NCI-H446 (cell line): ENCODE measurements at places on chromosomes 2 and 18.

DNA sequence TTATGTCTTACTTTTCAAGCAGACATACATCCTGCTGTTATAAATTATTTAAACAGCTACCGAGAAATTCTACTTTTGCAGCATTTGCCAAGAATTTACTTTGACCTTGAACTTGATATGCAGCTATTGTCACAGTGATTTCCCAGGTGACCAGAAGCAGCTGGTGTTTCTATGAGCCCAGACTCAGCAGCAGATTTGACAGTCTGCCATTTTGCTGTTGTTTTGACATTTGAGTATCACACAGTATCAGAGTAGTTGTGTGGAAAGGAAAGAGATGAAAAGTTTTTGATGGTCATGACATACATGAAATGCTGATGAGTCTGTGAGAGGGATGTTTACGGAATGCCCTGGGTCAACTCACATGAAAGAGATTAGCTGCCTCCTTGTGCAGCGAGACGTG is 6.6 kb upstream of the CCDC195 start:
- DNase-seq, result no peak

DNA sequence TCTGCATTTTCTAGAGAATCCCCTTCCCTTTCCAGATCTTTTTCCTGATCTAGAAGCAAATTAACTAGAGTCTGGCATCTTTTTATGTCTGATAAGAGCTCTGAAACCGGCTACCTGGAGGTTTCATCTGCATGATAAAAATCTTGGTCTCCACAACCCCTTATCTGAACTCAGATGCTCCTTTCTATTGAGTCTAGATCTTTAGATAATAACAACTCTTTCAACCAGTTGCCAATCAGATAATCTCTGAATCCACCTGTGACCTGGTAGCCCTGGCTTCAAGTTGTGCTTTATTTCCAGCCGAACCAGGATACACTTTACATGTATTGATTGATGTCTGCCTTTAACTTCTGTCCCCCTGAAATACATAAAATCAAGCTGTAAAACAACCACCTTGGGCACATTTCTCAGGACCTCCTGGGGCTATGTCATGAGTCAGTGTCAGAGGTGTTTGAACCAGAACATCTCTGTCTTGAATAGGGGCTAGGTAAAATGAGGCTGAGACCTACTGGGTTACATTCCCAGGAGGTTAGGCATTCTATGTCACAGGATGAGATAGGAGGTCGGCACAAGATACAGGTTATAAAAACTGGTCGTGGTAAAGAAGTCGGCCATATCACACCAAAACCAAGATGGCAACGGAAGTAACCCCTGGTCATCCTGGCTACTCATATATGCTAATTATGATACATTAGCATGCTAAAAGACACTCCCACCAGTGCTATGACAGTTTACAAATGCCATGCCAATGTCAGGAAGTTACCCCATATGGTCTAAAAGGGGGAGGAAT is 20.8 kb downstream of the RALBP1 start:
- no peak for DNase-seq

DNA sequence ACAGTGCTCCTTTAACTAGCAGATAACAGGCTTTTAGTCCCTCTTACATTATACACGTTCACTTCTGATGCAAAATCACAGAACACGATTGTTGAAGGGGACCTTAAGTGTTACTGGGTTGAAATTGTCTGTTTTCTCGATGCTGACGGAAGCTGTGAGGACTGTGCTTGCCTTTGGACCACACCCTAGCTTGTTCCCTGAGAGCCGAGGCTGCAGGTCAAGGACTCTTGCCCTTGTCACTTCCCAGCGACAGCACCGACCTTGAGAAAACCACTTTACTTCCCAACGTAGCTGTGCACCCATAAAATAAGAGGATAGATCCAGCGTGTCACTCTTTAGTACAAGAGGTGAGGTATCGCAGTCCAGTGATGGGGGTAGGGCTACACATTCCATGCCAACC is 701.0 kb downstream of the DCDC2C start:
- DNase-seq, result no peak

DNA sequence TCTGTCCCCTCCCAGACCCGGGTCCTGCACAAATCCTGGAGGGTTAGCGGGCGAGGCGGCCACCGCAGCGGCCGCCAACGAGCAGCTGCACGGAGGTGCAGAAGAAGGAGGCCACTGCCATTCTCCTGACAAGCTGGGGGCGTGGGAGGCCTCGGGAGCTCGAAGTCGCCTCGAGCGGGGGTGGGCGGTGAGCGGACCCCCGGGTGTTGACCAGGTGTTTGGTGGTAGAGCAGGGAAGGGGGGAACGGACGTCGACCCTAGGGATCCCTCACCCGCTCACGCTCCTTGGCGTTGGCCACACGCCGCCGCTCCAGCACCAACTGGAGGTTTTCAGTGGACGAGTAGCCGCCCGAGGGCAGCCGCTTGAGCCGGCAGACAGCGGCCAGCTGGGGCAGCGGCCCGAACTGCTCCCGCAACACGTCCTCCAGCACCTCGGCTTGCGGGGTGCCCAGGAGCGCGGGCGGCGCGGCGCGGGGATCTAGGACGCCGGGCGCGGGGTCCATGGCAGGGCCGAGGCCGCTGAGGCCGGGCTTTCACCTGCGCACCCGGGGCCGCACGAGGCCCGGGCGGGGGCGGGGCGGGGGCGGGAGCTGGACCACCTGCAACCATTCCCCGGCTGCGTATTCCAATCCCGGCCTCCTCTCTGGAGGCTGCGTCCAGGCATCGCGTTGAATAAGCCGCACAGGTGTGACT is at the start of gene FIGLA:
FIGLA (minus strand) TSS at position 508 of the 693 bp plus-strand sequence; CDS start at position 503, 5 bp downstream.
- DNase-seq, result no peak

GRCh38 chr2:88919087-88919738 is 227.7 kb downstream of the RPIA start:
- DNase-seq, result peak; percentile 1

DNA sequence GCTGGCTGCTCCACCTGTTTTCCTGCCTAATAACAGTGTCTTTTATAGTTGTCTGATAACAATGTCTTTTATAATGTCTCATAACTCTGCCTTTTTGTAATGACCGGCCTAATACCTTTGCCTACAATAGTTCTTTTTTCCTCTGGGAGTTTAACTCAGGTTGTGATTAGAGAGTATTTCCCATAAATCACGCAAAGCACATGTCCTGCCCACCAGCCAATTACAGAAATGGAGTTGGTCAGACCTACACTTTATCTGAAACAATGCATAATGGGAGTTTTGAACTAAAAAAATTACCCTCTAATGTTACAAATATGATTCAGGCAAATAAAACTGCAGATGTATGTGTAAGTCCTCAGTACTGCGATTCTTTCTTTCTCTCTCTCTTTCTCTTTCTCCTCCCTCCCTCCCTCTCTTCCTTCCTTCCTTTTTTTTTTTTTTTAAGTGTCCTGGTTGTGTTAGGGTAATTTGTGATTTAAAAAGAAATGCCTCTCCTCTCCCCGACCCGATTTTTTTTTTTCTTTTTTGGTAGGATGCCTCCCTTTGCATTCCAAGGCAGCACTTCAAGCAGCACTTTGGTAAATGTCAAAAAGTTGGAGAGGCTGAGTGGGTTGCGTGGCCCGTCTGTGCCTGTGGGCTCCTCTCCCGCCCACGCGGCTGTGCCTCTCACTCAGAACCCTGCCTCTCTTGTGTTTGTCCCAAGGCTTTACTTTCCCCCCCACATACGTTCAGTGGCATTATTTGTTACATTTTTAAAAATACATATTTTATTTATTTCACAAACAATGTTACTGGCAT is 147.3 kb downstream of the AGAP1 start:
- DNase-seq, result no peak

GRCh38 chr2:74714691-74715080 is 60.6 kb downstream of the SEMA4F start:
- DNase-seq, result peak; percentile 31

GRCh38 chr2:9071032-9071431 is 67.5 kb upstream of the MBOAT2 start:
- DNase-seq, result no peak

- DNase-seq, result no peak
These were observed 34.0 kb upstream of the IL37 start for GRCh38 chr2:112876971-112877361.

- peak; percentile 54 for DNase-seq
These were observed 894.5 kb upstream of the POU3F3 start for GRCh38 chr2:103959174-103960128.

DNA sequence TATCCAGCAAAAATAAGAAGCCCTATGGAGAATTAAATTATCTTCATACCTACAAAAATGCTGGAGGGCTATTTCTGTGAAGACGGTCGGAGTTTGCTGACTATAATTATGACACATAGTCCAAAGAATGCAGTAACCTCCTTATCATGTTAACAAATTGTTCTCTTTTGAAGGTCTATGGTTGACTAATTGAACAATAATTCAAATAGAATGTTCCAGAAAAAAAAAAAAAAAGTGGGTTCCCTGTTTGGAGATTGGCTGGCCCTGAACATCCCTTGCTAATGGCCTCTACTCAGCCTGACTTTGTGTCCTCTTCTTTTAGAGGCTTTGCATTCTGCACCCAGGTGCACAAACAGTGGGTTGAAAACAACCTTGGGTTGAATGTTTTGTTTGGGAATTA is 82.8 kb upstream of the CCBE1 start:
- DNase-seq, result no peak

DNA sequence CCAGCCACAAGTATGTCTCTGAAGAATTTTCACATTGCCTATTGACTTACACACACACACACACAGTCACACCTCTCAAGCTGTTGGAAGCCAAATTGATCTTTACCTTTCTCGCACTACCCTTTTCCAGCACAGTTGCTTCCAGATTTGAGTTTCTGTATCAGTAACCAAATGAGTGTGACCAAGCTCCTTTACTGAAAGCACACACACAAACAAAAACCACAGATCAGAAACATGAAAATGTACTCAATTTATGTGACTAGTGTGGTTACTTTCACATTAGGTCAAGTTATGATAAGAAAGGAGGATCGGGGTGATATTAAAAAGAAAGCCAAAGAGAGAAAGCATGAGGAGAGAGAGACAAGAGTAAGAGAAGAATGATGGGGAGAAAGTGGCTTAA is 993.9 kb upstream of the POU3F3 start:
- no peak for DNase-seq

DNA sequence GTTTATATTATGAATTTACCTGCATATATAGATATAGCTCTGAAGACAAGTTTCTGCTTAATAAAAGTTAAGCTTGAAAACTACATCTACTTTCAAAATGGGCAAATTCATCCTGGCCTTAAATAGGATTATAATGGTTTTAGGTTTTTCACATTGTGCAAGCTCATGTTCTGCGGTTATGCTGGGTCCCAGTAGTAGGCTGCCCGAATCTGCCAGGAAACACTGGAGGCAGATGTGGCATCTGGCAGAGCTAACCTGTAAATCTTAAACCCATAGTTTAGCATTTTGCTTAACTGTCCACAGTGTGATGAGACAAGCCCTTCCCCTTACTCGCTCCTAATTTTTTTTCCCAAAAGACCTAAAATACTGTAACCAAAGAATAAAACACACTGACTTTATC is 234.2 kb downstream of the TCF4 start:
- no peak for DNase-seq

DNA sequence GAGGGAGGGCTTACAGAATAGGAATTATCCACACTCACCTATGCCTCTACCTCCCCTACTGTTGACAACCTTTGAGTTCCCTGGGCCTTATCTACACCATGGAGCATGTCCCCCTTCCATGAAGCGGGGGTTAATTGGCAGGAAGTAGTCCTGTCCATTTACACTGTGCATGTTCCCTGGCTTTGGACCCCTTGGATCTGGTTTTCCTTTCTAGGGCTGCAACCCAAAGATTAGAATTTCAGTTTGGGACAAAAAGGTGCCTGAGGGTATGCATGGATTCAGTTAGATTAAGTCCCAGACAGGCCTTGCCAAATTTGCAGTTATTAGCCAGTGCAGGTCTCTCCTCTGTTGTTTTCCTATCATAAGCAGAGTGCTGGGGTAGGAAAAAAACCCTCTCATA is 180.3 kb downstream of the CMPK2 start:
- no peak for DNase-seq

DNA sequence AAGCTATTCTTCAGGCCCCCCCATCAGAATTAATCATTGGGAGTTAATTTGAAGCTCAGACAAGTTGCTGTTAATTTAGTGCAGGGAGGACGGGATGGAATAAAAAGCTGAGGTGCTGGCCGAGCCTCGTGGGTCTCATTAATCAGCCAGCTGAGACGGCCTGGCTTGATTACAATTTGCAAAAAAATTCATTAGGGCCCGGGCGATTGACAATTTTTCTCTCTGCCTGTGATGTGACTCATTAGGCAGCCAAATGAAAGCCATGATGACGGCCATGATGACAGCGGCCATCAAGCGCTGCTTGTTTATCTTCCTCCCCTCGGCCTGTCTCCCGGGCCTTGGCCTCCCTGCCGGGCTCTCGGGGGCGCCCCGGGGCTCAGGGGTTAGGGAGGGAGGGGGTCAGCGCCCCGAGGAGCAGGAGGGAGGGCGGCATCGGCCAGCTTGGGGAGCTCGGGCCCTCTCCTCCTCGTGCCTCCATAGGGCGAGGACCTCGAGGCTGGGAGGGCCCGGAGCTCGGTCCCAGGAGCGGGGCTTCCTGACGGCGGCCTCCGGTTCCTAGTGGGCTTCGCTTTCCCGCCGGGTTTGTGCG is 5.2 kb downstream of the GBX2 start:
- no peak for DNase-seq

- no peak for DNase-seq
These were observed 14.0 kb upstream of the DUSP2 start for GRCh38 chr2:96159084-96159830.

- peak; percentile 3 for DNase-seq
These were observed at the start of gene CDKL4 for GRCh38 chr2:39243469-39244123. Gene CDKL4, minus strand, starts transcription at chr2:39243970.

DNA sequence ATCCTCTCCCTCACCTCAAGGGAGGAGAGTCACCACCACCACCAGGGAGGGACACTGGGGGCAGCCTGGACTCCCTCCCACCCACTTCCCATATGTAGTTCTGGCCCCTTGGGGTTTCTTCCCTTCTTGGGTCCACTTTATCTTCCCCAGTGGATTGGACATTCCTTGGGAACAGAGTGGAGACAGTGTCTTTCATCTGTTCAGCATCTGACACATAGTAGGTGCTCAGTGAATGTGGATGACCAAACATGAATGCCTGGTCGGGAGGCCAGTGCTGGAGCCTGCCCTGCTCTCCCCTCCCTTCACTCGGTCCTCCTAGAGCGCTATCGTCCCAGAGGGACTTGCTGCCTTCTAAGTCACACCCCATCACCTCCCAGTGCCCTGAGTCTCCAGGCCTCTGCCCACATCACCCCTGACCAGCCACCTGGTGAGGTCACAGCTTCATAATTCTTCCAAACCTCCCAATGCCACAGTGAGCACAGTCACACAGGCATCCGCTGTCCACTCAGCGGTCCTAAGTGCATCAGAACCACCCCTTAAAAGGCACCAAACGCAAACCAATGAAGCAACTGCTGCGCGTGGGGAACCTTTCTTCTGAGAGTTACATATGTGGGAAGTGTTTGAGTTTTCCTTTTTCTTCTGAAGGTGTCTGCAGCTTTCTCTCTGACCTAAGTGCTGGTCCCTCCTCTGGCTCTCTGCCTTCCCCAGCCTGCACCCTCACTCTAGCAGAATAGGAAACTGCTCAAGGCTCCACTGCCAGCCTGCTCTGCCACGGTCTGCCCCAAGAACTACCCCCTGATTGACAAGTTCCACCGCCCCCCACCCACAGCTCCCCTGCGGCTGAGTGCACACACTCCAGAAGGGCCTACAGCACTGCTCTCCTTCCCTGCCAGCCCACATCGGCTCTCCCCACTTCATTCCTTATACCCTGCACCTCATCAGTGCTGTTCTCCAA is 7.2 kb upstream of the SFXN5 start:
- DNase-seq, result no peak

GRCh38 chr18:35658112-35658511 is 76.6 kb downstream of the GALNT1 start:
- DNase-seq, result no peak

GRCh38 chr2:168245074-168245825 is 2.1 kb downstream of the STK39 start:
- no peak for DNase-seq
